ENCODE measurements at places on chromosomes 4 and X.

DNA sequence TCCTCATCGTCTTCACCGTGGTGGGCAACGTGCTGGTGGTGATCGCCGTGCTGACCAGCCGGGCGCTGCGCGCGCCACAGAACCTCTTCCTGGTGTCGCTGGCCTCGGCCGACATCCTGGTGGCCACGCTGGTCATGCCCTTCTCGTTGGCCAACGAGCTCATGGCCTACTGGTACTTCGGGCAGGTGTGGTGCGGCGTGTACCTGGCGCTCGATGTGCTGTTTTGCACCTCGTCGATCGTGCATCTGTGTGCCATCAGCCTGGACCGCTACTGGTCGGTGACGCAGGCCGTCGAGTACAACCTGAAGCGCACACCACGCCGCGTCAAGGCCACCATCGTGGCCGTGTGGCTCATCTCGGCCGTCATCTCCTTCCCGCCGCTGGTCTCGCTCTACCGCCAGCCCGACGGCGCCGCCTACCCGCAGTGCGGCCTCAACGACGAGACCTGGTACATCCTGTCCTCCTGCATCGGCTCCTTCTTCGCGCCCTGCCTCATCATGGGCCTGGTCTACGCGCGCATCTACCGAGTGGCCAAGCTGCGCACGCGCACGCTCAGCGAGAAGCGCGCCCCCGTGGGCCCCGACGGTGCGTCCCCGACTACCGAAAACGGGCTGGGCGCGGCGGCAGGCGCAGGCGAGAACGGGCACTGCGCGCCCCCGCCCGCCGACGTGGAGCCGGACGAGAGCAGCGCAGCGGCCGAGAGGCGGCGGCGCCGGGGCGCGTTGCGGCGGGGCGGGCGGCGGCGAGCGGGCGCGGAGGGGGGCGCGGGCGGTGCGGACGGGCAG lies 792 bp downstream of the ADRA2C start:
- DNase-seq, result no peak

DNA sequence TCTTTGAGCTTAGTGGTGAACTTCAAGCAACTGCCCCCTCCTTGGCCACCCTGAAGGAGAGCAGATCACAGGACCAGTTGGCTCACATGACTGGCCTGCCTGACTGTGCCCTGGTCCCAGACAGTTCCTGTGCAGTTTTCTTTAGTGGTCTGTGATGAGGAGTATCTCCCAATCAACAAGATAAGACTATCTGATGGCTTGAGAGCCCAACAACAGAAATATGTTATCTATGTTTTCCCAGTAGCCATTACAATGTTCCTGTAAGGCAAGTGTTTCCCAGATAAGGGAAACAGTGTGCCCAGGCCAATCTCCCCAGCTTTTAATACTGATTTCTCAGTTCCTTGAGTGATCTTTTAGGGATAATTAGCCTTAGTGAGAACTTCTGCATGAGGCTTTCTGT lies 14.2 kb upstream of the TIMM8A start:
- no peak for DNase-seq

GRCh38 chr4:69875576-69875975 lies 15.6 kb upstream of the SULT1E1 start:
- no peak for DNase-seq

- DNase-seq, result no peak
Observed at GRCh38 chr4:154424810-154425484, 66.7 kb downstream of the DCHS2 start.

- no peak for DNase-seq
Observed at GRCh38 chr4:174874898-174875297, 43.3 kb upstream of the ADAM29 start.

DNA sequence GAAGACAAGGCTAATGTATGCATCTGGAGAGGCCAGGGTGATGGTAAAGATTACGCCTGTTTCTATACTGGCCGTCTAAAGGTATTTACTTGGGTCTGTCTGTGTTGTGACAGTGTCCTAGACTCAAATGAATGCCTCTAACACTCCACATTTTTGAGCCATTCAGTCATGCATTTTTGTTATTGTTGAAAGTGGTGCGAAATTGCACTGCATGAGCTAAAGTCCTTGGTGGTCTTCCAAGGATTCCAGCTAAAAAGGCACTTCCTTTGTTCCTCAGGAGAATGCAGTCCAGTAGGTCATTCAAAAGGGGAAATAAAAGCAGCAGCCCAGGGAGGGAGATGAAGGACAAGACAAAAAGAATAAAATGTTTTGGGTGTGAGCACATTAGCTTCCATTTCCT lies 3.0 kb downstream of the GPC4 start:
- DNase-seq, result no peak

DNA sequence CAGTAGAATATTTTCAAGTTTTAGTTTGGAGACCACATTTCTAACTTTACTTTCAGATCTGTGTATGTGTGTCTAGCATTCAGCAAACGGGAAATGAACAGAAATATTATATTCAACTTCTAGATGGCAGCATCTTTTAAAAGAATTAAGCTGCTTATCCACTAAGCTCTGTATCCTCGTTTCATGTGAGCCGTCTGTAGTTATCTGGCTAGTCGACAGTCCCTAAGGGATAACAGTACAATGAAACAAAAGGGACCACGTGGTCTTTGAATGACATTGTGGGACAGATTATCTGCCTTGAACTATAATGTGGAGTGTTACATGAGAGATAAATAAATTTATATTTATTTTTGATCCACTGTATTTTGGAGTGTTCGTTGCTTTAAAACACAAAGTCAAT lies 35.8 kb upstream of the PRSS12 start:
- DNase-seq, result no peak

- DNase-seq, result no peak
Observed at GRCh38 chr4:77082886-77083608, 7.3 kb upstream of the CCNI start.

GRCh38 chr4:19739101-19739651 lies 512.5 kb upstream of the SLIT2 start:
- DNase-seq, result no peak

DNA sequence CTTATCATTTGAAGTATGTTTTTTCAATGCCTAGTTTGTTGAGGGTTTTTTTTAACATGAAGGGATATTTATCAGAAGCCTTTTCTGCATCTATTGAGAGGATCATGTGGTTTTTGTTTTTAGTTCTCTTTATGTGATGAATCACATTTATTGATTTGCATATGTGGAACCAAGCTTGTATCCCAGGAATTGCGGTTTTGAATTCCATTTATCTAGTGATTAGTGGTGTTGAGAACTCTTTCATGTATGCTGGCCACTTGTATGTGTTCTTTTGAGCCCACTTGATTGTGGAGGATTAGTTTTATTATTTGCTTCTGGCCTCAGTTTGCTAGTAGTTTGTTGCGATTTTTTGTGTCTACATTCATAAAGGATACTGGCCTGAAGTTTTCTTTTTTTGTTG lies 85.0 kb upstream of the CNKSR2 start:
- no peak for DNase-seq

DNA sequence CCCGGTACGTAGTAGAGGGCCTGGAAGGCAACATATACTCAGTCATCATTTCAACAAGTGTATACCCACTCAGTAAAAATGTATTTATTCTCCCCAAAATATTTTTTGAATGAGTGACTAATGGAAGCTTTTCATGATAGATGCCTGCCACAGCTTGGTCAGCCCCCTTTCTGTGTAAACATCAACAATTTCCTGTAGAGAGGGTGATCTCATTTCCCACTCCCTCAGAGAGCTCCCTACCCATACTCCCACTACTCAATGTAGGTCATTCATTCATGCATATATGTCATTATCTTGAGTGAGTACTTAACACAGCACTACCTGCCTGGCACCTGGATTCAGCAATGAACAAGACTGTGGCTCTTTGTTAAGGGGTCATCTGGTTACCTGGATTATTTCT lies 81.9 kb downstream of the STK32B start:
- no peak for DNase-seq

- no peak for DNase-seq
Observed at GRCh38 chr4:88771883-88772450, 74.3 kb upstream of the NAP1L5 start.

DNA sequence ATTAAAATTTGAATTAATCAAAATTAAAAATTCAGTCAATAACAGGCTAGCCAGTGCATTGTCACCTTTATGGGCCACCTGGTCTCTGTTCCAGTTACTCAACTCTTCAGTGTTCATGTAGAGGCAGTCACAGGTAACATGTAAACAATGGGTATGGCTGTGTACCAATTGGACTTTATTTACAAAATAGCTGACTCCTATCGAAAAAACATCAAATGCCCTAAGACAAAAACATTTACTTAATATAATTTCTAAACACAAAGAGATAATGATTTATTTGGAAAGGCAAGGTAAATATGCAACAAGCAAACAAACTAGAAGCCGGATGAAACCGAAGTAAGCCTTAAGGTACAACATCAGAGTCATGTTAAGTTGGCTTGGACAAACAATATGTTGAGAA lies 8.8 kb downstream of the TMEM150C start:
- no peak for DNase-seq

DNA sequence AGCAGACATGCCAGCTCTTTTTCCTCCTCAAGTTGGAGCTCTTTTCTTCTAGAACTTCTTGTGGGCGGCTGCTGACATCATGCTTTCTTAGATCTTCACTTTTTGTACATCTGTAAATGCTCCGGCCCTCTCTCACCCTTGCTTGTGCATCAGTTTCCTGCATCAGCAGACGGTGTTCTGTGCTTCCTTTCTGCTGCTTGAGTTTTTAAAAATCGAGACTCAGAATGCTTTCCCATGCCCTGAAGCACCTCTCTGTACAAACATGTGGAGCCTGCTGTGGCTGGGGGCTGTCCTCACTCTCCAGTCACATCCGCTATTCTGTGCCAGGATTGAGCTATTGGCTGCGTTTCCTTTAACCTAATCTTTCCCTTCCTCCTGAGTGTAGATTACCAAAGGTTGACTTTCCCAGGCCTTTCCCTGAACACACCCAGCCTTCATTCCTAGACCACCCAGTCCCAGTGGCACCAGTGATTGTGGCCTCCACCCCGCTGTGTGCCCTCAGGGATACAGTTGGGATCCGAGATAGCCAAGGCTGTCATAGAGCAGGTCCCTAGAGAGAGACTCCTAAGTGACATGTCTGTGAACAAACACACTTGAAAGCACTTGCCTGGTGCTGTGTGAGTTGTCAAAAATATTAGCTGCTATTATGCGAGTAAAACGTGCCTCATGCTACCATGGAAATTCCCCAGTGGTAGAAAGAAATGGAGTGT lies 41.9 kb downstream of the TNIP2 start:
- DNase-seq, result no peak

- no peak for DNase-seq
Observed at GRCh38 chr4:159227984-159228383, 125.1 kb downstream of the RAPGEF2 start.

GRCh38 chr4:113960684-113961321 lies 18.6 kb downstream of the ARSJ start:
- no peak for DNase-seq

DNA sequence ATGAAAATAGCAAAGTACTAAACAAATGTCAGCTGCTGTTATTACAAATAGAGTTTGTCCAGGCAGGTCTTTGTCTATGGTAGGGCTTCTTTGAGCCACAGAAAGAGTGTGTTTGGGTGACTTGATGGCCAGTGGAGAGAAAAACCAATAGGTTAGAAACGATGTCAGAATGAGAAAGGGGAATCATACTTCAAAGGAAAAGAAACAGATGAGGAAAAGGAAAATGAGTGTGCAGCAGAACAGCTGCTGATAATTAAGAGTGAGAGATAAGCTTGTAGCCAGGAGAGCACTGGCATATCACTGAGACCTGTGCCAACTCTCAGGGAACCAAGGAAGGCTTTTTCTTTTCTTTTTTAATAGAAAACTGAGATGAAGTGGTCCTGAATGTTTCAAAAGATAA lies 257.2 kb downstream of the ARHGAP24 start:
- no peak for DNase-seq

DNA sequence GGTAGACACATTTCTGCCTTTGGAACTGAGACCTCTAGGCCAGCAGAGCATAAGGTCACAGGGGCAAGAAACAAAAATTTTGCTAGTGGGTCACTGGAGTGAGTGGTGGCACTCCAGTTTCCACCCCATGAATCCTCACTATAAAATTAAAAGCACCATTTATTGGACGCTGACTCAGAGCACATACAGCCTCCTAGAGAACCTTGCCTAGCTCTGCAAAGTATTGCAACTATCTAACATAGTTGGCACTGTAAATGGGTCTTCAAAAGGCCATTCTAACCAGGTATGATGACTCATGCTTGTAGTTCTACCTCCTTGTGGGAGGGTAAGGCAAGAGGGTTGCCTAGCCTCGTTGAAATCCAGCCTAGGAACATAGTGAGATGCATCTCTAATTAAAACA lies 25.1 kb downstream of the RRAGB start:
- DNase-seq, result no peak

DNA sequence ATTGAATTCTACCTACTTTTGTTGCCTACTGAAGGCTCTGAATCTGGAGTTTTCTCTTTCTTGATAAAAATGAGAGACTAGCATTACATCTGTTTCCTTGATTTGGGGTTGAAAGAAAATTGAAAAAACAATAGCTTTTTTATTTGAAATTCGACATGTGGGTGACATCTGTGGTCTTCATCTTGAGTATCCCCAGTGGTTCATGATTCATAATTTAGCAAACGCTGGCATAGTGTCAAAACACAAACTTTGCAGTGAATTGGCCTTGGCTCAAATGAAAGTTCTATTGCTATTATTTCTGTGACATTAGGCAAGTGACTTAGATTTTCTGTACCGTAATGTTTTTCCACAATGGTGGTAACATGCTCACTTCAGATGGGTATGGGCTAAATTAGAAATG lies 747.6 kb downstream of the PCDH7 start:
- DNase-seq, result no peak

- DNase-seq, result no peak
Observed at GRCh38 chr4:88533937-88534750, 10.6 kb upstream of the PYURF start.

- no peak for DNase-seq
Observed at GRCh38 chrX:8755813-8756212, 23.9 kb upstream of the ANOS1 start.

- no peak for DNase-seq
Observed at GRCh38 chrX:37825215-37825842, 22.0 kb downstream of the DYNLT3 start.

DNA sequence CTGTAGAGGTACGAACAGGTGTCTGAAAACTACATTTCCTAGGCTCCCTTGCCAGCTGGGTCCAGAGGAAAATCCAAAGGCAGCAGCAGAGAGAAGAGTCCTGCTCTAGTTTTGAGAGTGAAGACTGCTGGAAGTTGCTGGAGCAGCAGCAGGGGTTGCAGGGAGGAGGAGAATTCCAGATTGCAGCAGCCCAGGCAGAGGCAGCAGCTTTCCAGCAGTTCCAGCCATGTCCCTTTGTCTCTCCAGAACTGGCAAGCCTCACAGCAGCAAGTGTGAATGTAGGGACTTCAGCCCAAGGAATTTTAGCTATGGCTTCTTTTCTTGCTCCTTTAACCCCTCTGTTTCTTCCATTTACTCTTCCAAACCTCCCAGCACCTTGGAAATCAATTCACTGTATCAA lies 24.1 kb upstream of the STIM2 start:
- no peak for DNase-seq

- no peak for DNase-seq
Observed at GRCh38 chr4:122908223-122908622, 14.2 kb downstream of the NUDT6 start.

GRCh38 chrX:110402091-110402849 lies 43.6 kb downstream of the RTL9 start:
- no peak for DNase-seq

Data from stimulated activated CD8-positive, alpha-beta memory T cell treated with anti-CD3 and anti-CD28 coated beads, Interleukin-4, amount 100 ng/mL, for 4 hours (primary cell).